ENCODE measurements at places on chromosomes 4 and X.

GRCh38 chrX:154419189-154419588, 7.8 kb downstream of the TAFAZZIN start:
- DNase-seq, result no peak

DNA sequence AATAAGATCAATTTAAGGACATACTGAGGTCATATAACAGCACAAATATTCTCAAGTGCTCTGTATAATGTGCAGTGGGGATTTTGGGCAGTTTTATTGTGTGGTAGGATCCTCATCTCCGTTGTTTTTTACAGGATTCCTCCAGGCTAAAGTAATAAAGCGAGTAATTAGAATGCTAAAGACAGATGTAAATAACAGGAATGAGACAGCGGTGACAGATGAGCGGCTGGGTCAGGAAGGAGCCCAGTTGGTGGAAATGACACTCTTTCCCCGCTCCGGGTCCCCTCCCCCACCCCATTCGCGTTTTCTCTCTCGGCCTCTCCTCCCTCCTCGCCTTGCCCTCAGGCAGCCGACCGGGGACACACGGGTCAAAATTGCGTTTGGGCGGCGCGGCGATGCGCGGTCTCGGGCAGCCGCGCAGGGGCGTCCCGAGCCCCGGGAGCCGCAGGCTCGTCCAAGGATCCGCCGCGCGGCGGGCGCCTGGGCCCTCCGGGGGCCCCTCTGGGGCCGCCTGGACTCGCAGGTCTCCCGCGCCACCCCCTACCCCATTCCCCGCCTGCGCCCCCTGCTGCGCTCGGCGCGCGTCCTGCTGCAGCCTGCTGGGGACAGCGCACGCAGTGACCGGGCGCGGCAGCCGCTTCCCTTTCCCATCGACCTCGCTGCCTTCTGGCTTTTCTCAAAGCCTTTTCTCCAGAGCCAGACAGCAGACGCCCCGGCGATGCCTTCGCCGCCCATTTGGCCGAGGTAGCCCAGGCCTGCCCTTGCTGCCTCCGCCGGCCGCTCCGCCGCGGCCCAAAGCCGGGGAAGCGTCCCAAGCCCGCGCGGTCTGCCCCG, 16.2 kb downstream of the POU4F2 start:
- DNase-seq, result no peak

DNA sequence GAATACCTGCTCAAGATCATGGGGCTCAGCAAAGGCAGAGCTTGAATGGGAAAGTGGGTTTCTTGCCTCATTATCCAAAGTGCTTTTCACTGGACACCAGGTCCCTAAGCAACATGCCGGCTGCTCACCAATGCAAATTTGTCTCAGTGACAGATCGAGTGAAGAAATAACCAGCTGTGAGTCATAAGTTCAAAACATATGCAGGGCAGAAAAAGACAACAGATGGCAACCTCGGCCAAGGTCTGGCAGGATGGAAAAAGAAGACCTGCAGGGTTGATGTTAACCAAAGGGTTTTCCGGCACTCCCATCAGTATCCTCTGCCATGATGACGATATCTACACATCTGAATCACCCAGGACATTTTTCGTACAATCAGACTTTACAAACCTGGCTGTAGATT, 124.1 kb downstream of the AFAP1 start:
- DNase-seq, result no peak

DNA sequence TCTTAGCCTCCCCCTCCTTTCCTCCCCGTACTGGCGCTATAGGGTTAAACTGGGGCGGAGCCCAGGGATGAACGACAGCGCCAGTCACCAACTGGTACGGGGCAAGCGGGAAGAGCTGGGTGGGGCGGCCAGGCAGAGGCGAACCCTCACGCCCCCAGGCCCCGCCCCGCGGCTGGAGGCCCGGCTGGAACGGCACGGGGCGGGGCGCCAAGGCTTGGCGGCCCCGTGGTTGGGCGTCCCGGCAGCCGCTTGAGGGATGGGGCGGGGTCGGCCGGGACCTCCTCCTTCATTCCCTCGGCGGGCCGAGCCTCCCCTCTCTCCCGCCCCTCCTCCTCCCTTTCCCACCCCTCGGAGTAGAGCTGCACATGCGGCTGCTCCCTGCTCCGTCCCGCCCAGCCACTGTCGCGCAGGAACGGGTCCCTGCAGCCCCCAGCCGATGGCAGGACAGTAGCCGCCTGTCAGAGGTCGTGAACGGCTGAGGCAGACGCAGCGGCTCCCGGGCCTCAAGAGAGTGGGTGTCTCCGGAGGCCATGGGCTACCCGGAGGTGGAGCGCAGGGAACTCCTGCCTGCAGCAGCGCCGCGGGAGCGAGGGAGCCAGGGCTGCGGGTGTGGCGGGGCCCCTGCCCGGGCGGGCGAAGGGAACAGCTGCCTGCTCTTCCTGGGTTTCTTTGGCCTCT, at the start of gene EDA:
Gene EDA, plus strand, starts transcription at position 335 of the 678 bp plus-strand sequence.
- DNase-seq, result peak; percentile 45

DNA sequence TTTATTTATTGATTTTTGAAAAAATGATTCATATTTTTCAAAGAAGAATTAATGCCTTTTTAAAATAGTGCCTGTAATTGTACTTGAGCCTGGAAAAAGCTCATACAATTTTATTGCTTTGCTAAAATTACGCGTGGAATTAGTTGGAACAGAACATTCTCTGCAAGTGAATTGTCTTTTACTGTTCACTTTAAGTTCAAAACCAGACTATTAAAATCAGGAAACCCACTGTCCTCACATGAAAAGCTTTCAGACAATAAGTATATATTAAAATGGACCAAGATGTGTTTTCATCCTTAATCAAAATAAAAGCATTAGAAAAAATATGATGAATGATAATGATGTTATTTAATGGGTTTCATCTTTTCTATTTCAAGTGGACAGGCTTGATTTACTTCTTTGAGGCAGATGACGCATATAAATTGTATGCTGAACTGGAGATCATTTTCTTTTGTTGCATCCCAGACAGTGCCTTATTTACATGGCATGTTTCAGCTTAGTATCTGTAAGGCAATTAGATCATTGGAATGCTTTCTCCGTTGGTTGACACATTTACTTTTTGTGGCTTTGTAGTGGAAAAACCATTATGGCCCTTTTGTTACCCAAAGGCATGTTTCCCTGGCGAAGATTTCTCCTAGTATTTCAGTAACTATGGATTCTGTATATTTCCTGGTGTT, 299.0 kb upstream of the MAGEC2 start:
- DNase-seq, result no peak

DNA sequence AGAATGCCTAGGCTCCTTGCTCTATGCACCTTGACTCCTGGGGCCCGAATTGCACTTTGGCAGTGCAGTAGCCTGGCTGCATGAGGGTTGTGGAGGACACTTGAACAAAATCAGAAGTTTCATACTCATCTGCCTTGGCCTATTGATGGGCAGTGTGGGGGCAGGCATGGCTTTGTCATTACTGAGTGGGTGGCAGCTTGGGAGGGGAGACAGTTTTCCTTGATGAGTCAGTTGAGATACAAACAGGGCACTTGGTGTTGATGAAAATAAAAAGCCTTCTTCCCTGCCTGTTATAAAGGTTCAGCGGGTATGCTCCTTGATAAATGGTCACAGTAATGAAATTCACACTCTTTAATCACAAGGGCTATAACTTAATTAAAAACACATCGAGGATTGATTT, 126.8 kb upstream of the MAMLD1 start:
- no peak for DNase-seq

DNA sequence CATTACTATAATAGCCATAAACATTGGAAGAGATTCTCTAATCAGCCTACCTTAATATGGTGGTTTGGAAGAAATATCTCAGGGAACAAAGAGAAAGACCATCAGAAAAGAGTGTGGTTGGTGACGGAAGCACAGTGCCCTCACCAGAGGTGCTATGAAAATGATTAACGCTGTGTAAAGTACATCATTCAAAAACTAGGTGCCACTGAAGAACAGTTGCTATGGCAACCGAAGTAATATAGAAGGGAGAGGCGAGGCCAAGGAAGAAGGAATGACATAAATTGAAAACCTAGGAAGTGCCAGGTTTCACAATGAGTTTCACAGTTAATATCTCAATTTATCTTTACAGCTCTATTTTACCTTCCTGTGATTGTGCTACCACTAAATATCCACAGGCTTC, 57.0 kb upstream of the ARSJ start:
- no peak for DNase-seq

DNA sequence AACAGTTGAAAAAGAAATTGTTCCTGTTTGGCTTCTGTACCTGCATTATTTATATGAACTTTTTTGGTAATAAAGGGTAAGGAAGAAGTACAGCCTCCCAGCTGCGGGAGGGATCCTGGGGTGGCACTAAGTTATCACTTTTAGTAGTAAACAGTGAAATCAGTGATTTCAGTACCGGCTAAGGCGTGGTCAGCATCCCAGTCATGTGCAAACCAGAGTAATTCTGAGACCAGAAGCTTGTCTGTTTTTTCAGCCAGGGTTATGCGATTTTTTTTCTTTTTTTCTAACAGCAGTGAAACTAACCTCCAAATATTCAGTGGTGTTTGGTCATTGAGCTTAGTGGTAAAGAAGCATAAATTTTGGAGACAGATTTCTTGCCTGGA, 3.3 kb downstream of the EGF start:
- DNase-seq, result no peak

DNA sequence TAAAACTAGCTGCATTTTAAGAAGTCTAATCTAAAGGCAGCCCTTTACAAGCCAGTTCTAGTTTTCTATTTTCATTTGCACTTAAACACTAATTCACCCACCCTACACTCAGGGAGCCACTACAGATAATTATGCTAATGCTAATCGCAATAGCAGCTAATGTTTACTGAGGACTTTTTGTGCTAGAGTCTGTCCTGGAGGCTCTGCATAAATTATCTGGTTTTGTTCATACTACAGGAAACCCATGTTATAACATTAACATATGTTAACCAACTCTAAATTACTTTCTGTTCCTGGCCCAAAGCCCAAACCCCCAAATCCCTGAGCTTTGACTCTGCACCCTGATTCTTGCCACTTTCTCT, 480 bp upstream of the RADX start:
- DNase-seq, result no peak

All from stimulated activated CD4-positive, alpha-beta T cell treated with anti-CD3 and anti-CD28 coated beads, Interleukin-1b, Interleukin-23, amount 100 ng/mL, for 1 hour (primary cell).